ENCODE measurements at places on chromosomes 2 and 18.

- DNase-seq = no peak
Measured at GRCh38 chr2:130845505-130846085, 8.9 kb downstream of the ARHGEF4 start.

GRCh38 chr2:144774809-144775208, 254.9 kb upstream of the ZEB2 start:
- no peak for DNase-seq

GRCh38 chr2:40458271-40458794, 6.4 kb upstream of the SLC8A1 start:
- peak; percentile 71 for DNase-seq

GRCh38 chr2:182666674-182667314, 49.3 kb upstream of the DNAJC10 start:
- DNase-seq = no peak

DNA sequence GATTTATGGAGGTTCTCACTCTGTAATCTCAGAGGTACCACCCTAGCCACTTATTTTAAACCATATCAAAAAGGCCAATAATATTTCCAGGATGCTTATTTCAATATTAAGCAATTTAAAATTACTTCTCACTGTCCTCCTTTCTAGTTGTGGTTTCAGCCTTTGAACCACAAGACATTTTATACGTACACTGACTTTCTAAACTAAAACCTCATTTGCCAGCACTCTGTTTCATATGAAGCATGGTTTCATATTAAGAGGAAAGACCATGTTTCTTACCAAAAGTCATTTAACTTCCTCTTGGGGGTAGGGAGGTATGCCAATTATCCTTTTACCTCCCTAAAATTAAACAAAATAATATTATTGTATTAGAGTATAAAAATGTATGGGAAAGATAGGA, 399.8 kb downstream of the CDH7 start:
- DNase-seq = no peak

DNA sequence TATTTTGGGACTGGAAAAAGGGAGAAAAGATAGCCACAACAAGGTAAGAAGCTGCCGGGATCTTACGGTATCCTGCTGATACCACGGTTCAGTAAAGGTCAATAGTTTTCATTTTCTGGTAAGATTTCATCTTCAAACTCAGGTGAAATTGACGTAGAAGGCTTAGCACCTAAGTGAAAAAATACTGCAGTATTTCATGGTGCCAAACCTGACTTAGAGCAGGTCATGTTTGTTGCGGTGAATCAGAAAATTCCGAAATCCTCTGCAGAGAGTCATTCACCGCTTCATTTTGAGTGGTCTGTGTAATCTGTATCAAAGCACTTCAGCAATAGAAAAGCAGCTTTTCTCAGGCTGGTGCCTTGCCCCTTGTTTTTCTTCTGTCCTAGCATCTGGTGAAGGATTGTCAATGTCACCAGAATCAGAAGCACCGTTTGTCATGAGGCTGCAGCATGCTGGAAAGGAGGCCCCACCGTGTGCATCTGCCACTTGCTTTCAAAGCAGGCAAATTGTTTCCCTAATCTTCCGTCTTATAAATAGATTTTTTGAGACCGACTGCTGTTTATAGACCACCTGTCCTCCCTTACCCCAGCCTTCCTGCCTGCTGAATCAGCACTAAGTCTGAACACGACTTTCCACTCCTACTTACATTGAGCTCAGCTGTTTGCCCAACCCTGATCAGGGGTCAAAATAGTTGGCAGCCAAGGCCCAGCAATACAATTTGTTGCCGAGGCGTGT, 156.3 kb downstream of the EML6 start:
- DNase-seq = no peak

GRCh38 chr2:23669413-23670244, 257.3 kb downstream of the ATAD2B start:
- DNase-seq = no peak

GRCh38 chr18:13630716-13631268, 95.6 kb downstream of the FAM210A start:
- DNase-seq = no peak

GRCh38 chr18:12946549-12947284, 1.1 kb upstream of the SEH1L start:
- peak; percentile 82 for DNase-seq

DNA sequence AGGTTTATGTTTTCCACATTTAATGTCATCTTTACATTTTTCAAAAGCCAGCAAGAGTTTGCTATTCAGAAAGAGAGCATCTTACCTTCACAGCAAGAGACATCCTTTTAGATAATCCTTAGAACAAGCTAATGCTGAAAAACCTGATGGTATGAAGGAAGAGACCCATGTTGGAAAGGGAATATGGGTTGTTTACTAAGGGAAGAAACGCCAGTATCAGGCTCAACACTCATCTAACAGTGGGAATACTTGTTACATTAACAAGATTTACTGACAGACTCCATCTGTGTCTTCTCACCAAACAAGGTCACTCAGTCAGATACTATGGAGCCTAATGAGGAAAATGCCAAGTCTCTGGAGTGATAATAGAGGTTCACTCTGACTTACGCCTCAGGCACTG, 1474.1 kb upstream of the SLC39A10 start:
- DNase-seq = peak; percentile 23
